ENCODE measurements at places on chromosomes 6 and 20. TPM values are rescaled to one million over a fixed set of nuclear protein-coding genes. Genes with fewer than 3 reads are reported as not detected.

HS3ST5 gene
- total RNA-seq = not detected

OTOR gene
- not detected for total RNA-seq

ADGRF5 gene
- total RNA-seq = 0.37 TPM

COL11A2 gene
- 0.20 TPM for total RNA-seq

CD109 gene
- total RNA-seq = 79.4 TPM

TCF19 gene
- 25.2 TPM for total RNA-seq

BAK1 gene
- total RNA-seq = 15.2 TPM

C20orf144 gene
- total RNA-seq = 0.20 TPM

TAB2 gene
- total RNA-seq = 15.4 TPM

PREP gene
- 17.3 TPM for total RNA-seq

F13A1 gene
- total RNA-seq = not detected

VAPB gene
- total RNA-seq = 11.4 TPM

WFDC12 gene
- total RNA-seq = not detected

HCRTR2 gene
- not detected for total RNA-seq

HSP90AB1 gene
- total RNA-seq = 919 TPM

COL9A3 gene
- total RNA-seq = 0.98 TPM

SERPINB1 gene
- 14.1 TPM for total RNA-seq

TGM3 gene
- not detected for total RNA-seq

SLC44A4 gene
- total RNA-seq = not detected

TNNC2 gene
- 0.73 TPM for total RNA-seq

KIFC1 gene
- 58.1 TPM for total RNA-seq

SLC26A8 gene
- total RNA-seq = under 0.01 TPM

TFAP2A gene
- total RNA-seq = not detected

TRIM10 gene
- total RNA-seq = not detected

WFDC10B gene
- not detected for total RNA-seq

FAM217A gene
- not detected for total RNA-seq

NRSN1 gene
- not detected for total RNA-seq

EDN3 gene
- total RNA-seq = not detected
